ENCODE measurements at places on chromosomes 3 and 15.

GRCh38 chr3:116678853-116679252 is 30.7 kb upstream of the TUSC7 start:
- no peak for DNase-seq

DNA sequence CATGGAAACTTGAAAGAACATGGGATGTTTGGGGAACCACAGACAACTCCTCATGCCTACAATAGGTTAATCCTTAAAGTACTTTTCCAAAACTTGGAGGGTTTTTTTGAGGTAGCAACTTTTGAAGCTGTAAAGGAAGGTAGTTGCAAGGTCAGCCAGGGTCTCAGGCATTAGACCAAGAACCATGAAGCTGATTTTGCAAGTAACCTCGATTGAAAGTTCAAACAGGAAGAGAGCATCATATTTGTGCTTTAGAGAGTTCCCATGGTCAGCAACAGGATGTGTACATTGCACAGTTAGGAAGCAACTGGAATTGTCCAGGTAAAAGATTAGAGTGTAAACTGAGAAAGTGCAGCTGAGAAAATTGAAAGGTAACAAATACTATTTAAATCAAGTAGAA is 199.8 kb upstream of the NR2F2 start:
- no peak for DNase-seq

GRCh38 chr3:169432708-169433432 is 230.6 kb downstream of the MECOM start:
- DNase-seq: no peak

GRCh38 chr3:72290859-72291638 is 506.1 kb upstream of the PROK2 start:
- no peak for DNase-seq

DNA sequence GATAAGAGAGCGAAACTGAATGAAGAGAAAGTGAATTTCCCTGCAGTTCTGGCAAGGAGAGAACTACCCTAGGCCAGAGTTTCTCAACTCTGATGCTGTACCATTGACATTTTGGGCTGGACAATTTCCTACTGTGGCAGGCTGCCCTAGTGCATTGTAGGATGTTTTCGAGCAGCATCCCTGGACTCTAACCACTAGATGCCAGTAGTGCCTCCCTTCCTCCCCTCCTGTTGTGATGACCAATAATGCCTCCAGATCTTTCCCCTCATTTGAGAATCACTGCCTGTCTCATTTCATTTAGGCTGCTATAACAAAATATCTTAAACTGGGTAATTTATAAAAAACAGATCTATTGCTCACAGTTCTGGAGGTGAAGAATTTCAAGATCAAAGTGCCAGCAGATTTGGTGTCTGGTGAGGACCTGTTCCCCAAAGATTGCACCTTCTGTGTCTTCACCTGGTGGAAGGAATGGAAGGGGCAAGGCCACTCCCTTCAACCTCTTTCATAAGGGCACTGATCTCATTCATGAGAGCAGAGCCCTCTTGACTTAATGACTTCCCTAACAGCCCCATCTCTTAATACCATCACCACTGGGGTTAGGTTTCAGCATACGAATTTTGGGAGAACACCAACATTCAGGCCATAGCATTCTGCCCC is 188.9 kb upstream of the MEIS2 start:
- no peak for DNase-seq

DNA sequence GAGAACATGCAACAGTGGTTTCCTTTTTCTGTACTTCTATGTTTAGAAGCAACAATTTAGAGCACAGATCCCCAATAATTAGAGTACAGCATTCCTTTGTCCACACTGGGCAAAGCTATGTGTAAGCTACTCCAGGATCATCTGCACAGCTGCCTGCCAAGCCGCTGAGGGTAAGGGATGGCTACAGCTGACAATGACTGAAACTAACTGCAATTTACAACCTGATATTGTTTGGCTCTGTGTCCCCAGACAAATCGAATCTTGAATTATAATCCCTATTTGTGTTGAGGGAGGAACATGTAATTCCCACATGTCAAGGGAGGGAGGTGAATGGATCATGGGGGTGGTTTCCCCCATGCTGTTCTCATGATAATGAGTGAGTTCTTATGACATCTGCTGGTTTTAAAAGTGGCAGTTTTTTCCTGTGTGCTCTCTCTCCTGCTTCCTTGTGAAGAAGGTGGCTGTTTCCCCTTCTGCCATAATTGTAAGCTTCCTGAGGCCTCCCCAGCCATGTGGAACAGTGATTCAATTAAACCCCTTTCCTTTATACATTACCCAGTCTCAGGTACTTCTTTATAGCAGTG is 54.8 kb upstream of the TNFSF10 start:
- no peak for DNase-seq

DNA sequence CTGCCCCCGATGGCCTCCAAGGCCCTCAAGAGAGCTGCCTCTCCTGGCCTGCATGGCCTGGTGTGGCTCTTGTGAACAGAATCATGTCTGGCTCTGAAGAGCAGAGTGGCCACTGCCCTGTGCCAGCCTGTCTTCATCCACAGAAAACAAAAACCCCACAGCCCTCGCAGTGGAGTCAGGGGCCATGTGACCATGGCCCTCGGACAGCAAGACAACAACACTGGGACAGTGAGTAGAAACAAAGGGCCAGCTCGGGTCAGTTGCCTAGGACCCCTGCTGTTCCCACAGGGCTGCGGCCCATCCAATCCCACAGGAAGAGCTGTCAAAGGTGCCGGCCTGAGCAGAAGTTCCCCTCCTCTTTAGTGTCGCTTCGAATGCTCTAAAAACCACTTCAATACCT is 72.5 kb downstream of the UMPS start:
- no peak for DNase-seq

DNA sequence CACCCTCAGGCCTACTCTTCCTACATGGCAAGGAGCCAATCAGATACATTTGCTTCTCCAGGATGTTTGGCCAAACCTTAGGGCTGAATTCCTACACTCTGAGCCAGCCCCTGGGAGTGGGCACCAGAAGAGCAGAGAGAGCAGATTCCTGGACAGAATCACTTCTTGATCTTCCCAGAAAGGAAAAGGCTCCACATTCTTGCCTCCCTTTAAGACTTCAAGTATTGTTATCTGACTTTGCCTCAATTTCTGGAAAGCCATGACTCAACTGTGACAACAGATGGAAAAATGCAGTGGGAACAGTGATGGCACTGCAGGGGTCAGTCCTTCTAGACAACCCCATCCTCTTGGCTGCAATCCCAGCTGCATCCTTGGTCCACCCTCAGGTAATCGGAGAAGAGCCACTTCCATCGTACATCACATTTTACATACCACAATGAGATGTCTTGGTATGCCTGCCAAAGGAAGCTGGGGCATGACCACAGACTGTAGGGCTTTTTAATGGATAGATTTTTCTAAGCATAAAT is 21.0 kb downstream of the SLCO2A1 start:
- DNase-seq: no peak

DNA sequence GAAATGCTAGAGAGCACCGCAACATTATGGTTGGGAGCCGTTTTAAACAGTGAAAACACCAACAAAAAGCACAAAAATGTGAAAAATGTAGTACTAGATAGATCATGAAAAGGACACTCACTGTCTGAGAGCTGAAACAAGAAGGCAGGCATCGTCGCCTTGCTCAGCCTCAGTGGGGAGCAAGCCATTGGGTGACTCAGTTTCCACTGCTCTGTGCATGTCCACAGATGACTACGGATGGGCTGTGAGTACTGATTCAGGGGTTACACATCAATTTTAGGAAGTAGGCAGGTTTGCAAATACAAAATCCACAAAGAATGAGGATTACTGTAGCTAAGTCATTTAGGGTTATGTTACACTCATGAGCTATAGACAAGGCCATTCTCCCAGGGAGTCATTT is 10.8 kb downstream of the NOX5 start:
- DNase-seq: no peak

GRCh38 chr3:123788710-123789109 is 95.4 kb downstream of the MYLK start:
- DNase-seq: no peak

DNA sequence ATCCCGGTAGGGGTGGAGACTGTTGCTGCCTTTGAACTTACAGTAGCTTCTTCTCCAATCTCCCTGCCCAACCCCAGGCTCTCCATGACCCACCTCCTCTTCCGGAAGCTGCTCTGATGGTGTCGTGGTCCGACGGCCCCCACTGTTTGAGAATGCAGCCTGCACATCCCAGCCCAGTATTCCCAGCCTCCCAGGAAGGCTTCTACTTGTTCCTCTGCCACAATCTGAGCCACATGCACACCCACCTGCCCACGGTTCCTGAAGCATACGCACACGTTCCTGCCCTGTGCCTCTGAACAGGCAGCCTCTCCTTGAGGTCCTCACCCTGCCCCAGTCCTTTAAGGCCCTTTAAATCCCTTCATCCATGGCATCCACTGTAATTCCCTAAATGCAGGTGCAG is 57.4 kb downstream of the ABTB1 start:
- DNase-seq: no peak

DNA sequence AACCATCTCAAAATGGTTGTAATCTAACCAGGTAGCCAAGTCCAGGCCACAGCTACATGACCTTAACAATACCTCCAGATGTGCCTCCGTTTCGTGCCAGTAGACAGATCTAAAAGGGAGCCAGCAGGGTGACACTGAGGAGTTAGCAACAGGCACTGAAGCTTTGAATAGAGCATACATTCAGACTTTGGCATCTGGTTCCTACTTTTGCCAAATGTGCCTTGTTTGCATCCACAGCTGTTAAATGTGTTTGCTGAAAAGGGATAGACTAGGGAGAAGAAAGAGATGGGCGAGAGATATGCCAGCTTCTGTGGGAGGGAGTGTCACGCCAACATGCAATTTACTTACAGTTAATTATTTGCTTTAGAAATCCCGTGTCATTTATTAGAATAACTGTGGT is 1433.9 kb upstream of the CADM2 start:
- no peak for DNase-seq

- peak; percentile 43 for DNase-seq
Observed at GRCh38 chr3:53254509-53255422, 1.1 kb downstream of the TKT start.

GRCh38 chr15:70879401-70879800 is 12.8 kb downstream of the THAP10 start:
- DNase-seq: no peak

- no peak for DNase-seq
Observed at GRCh38 chr3:150218236-150218635, 189.9 kb upstream of the TSC22D2 start.

- DNase-seq: no peak
Observed at GRCh38 chr3:101461451-101461850, 51.6 kb downstream of the SENP7 start.

GRCh38 chr3:151421938-151422337 is 37.4 kb upstream of the P2RY12 start:
- DNase-seq: no peak

DNA sequence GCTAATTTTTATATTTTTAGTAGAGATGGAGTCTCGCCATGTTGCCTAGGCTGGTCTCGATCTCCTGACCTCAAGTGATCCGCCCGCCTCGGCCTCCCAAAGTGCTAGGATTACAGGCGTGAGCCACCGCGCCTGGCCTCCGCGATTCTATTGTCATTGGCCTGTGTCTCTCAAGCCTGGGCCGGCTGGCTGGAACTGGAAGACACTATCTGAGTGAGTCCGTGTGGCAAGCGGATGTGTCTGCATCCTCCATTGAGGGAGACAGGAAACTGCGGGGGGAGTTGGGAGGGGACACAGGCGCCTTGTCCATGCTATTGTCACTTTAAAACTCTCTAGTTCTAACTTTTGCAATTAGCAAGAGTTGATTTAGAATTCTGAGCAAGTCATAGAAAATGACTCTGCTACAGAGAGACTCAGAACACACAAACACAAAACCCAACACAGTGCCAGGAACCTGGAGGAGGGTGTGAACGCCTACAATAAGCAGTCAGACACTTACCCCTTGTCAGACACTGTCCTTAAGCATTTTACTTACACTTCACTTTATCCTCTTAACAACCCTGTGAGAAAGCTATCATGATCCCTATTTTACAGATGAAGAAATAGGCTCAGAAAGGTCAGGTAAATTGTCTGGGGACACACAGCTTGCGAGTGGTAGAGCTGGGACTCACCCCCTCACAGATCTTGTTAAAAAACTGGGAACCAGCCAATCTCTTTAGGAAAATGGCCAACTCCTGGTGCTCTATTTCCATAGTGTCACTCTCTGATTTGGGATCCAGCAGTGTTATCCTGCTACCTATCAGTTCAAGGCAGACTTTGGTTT is 38.7 kb downstream of the ANP32A start:
- no peak for DNase-seq

GRCh38 chr15:88126695-88127431 is 129.7 kb downstream of the NTRK3 start:
- no peak for DNase-seq

GRCh38 chr15:86115145-86115801 is 35.6 kb downstream of the AGBL1 start:
- DNase-seq: no peak

- no peak for DNase-seq
Observed at GRCh38 chr3:27575499-27575898, 91.3 kb upstream of the SLC4A7 start.

DNA sequence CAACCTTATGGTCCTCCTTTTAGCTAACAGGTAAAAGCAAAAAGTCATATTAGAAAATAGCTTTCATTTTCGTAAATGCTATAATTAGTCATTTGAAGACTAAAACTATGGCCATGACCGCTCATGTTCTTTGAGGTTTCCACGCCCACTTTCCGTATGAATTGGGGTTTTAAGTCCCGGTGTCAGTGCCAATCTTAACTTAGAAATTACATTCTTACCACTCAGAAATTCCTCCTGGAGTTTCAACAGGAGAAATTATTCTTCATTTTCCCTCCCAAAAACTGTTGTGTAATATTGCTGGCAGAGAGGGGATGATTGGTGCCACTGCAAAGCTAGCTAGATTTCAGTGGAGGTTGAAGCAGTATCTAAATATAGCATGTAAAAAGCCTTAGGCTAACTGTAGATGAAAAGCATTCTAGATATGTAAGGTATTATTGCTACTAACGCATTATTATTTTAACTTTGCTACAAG is 71.0 kb upstream of the MDFIC2 start:
- DNase-seq: no peak

DNA sequence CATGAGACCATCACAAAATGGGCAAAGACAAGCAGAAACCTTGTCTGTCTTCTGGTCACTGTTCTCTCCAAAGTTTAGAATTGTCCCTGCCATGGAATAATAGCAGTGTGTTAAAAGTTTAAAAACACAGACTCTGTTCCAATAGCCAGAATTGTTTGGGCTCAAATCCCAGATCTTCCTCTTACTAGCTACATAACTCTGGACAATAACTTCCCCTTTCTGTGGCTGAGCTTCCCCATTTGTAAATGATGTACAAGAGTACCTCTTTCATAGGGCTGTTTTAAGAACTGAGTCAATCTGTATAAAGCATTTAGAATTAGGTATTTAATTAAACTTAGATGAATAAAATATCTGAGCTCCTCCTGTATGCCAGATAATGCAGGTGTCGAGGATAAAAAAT is 623.0 kb downstream of the NTRK3 start:
- DNase-seq: no peak
